ENCODE measurements at places on chromosomes 6 and 20.

DNA sequence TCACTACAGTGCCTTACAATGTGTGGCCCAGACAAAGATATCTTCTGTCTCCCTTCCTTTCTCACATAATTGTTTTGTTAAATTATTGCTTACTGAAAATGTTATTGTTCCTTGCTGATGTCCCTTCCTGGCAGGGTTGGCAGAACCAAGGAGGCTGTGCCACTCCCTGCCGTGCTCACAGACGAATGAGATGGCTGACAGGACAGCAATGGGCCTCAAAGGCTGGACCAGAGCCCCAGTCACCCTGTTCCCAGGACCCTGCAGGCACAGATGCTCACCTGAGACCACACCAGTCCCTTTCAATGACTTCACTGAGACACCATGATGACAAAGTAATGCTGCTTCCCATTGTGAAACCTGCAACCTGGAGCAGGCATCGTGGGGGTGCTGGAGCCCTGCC, 375.1 kb downstream of the HACE1 start:
- DNase-seq: no peak

- no peak for DNase-seq
Measured at GRCh38 chr6:85129881-85130280, 320.0 kb upstream of the NT5E start.

- no peak for DNase-seq
Measured at GRCh38 chr20:10171864-10172751, 46.5 kb upstream of the SNAP25 start.

GRCh38 chr20:51315390-51315789, 227.1 kb downstream of the NFATC2 start:
- no peak for DNase-seq

- no peak for DNase-seq
Measured at GRCh38 chr6:99711302-99711701, 104.7 kb downstream of the PRDM13 start.
